ENCODE measurements at places on chromosomes 12 and 14.

- no peak for DNase-seq
Observed at GRCh38 chr14:28577711-28578131, 188.9 kb upstream of the FOXG1 start.

DNA sequence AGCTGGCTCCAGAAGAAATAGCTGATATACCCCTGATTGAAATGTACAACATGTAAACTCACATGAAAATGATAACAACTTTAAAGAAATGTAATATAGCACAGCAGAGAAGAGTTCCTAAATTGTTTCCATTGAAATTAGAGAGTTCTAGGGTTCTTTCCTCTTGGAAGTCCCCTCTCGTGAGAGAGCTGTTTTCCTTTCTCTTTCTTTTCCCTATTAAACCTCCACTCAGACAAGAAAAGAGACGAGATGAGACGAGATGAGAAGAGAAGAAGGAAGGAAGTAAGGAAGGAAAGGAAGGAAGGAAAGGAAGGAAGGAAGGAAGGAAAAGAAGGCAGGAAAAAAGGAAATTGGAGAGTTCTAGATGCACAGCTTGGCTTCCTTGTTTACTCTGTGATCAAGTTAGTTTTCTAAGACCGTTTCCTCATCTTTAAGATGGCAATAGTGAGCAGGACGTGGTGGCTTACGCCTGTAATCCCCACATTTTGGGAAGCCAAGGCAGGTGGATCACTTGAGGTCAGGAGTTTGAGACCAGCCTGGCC lies 11.9 kb downstream of the DRAM1 start:
- DNase-seq: no peak

GRCh38 chr12:64567570-64567969 lies 42.7 kb upstream of the RASSF3 start:
- no peak for DNase-seq

- DNase-seq: no peak
Observed at GRCh38 chr14:83638748-83639504, 1891.0 kb upstream of the FLRT2 start.

DNA sequence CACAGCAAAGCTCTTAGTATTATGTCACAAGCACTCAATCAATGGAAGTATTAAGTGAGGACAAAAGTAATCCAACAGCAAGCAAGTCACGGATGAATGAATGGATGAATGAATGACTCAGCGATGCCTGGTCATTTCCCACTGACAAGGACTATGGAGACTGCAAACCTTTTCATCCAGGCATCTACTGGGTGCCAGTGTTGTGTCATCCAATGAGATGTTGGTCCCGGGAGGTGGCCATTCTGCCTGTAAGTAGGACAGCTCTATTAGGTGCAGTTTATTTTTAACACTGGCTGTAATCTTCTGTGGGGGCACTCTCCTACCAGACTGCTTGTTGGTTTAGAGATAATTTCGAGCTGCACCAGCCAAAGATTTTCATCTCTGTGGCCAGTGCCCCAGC lies 39.4 kb downstream of the STAB2 start:
- no peak for DNase-seq

- DNase-seq: peak; percentile 53
Observed at GRCh38 chr14:24806061-24806678, 172.2 kb upstream of the GZMB start.

All from EH (cell line).